ENCODE measurements at places on chromosomes 2 and 18.

DNA sequence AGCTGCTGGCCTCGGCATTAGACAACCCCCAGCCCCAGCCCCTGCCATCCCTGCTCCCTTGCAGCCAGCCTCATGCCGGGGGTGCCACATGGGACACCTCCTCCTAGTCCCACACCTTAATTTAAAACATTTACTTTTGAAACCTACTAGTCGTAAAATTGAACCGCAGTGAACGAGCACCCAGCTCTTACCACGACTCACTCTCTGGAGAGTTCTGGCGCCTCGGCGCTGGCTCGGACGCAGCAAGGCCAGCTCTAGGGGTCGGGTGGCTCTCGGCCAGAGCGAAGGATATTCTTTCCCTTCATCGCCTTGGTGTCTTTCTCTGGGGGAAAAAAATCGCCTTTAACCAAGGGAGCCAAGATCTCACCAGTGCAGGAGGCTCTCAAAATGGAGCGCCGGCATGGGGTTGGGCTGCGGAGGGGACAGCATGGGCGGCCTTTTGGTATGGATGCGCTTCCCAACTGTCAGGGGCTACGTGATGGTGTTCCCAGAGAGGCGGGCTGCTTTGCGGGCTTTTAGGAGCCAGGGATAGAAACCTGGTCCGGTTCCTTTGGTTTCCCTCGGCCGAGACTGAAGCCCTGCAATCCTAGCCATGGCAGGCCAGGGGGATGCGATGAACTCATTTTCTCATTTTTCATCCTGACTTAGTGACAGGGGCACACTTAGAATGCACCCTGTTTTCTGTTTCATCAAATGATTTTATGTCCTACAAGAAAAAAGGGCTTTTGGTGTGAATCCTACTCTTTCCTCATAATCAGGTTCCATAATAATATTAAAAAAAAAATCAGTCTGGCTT is 2.0 kb downstream of the HPCAL1 start:
- no peak for DNase-seq

- DNase-seq, result no peak
These were observed 150.7 kb upstream of the SLC14A2 start for GRCh38 chr18:45464619-45465018.

- no peak for DNase-seq
These were observed 325.9 kb downstream of the FSIP2 start for GRCh38 chr2:186064507-186064906.

- no peak for DNase-seq
These were observed 6.3 kb downstream of the TMEM127 start for GRCh38 chr2:96259497-96259921.

- no peak for DNase-seq
These were observed 523.1 kb downstream of the XIRP2 start for GRCh38 chr2:167411367-167411766.

DNA sequence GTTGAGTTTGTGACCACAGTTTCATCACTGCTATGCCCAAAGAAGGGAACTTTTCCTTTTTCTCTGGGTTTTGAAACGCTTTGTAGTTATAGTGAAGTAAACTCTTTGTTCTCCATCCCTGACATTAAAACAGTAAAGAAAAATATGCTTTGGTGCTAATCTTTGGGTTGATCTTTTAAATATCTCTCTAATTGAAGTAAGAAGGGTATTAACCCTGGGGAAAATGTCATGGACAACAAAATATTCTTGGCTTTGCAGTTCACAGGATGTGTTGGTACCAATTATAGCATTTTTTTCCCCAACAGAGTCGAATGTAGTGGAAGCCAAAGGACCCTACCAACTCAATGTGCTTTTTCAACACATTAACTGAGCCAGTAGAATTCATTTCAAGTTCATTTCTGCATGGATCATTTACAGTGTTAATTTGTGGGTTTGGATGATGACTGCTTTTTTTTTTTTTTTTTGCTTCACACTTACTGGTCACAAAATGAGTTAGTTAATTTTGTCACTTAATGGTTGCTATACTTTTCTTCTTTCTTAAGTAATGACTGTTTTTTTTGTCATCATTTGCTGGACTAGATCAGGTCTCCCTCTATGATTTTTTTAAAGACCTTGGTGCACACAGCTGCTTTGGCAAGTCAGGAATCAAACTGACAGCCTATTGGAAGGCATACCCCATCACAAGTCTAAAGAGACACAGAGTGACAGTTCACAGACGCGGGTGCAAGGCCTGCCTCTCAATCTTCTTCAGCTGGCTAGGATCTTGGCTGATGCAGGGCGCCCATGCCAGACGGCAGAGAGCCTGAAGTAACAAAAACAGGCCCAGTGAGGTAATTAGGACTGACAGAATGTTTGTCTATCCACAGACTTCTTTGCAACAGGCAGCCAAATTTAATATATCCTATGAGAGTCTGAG is 98.8 kb upstream of the MMADHC start:
- DNase-seq, result no peak

- DNase-seq, result no peak
These were observed 164.2 kb upstream of the TMEM200C start for GRCh38 chr18:6059551-6059950.

GRCh38 chr2:131036269-131036668 is 57.0 kb downstream of the FAM168B start:
- DNase-seq, result no peak

DNA sequence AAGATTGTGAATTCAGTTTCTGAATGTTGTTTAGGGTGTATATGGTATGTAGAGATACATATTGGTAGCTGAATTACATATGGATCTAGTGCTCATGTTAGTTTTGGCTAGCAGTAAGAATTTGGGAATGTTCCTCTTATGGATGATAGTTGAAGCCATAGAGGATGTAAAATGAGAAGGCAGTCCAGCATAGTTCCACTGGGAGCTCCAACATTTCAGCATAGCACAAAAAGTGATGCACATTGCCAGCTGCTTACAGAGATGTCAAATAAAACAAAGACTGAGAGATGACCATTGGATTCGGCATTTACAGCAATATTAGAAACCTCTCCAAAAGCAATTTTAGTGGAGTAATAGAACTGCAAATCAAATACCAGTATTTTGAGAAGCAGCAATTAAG is 77.4 kb downstream of the EML4 start:
- DNase-seq, result no peak

- no peak for DNase-seq
These were observed 46.7 kb downstream of the DAPL1 start for GRCh38 chr2:158841850-158842249.

DNA sequence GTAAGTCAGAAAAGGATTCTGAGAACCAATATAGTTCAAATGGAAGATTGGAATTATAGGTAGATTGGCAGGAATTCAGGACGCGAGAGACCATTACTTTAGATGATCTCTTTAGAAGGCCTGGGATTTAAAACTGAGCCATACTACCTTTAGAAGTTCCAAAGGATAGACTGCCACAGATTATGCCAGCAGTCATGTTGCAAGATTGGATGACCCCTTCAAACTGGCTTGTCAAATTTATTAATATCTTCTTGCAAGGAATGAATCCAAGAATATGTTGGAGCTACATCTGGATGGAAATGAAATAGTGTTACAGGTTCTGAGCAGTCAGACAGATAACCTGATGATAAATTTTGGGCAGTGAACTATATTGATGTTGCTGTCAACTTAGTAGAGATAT is 22.0 kb downstream of the BABAM2 start:
- no peak for DNase-seq

DNA sequence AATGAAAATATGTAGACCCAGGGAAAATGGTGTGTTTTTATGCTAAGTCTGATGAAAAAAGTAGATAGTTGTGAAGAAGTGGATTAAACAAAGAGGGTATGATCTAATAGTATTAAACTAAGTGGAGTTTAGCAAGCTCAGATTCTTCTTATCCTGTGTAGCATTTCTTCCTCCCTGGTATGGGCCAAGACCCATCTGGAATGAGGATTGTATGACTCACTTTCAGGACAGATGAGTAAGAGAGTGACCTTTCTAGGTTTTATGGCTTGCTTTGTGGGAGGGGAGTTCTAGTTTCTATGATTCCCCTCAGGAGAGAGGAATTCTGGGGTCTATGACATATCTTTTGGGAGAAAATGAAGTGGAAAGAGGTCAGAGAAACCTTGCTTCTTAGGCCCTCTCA is 550.1 kb downstream of the SPAG16 start:
- no peak for DNase-seq

- DNase-seq, result no peak
These were observed 21.0 kb downstream of the AGAP1 start for GRCh38 chr2:235514627-235515363.

DNA sequence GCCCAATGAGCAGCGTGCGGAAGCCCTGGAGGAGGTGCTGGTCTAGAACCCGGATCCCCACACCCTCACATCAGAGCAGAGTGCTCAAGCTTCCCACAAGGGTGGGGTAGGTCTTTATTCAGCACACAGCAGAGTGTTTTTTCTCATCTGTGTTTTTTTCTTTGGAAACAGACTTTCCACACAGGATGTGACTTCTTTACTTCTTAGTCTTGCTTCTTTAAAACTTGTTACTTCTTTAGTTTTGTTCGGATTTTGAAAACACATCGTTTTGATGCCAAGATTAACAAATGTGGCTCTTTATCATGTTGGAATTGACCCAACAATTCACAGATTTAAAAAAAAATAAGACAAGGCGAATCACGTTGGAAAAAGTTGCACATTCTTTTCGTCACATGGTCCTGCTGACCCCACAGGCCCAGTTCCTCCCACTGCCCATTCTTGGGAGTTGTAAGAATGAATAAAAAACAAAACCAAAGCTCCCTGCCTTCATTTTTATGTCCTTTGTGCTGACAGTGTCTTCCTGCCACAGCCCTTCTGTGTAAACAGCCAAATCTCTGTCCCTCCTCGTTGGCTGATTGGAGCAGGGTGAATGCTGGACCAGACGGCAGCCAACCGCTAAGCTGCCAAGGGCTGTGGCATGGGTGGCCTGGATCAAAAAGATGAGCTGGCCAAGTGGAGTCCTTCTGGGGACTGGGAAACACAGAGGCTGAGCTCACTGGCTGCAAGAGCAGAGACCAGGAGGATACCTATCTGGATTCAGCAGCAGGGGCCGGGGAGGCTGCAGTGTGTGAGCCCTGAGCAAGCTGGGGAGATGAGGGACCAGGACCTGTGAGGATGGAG is 81.6 kb downstream of the TWIST2 start:
- DNase-seq, result no peak

DNA sequence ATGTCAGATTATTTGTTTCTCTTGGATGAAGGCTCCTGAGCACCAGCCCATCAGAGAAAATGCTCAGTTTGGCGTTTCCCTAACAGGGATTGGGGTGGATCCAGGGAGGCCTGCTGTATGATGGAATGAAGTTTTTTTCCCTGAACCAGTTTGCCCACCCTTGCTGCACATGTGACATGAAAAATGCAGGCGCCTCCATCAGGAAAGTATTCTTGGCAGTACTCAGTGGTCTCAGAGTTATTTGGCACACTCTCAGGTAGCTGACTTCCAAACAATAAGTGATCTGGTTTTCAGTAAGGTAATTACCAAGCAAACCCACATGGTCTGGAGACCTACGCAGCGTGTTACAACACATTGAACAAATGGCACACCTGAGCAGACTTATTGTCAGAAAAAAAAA is 254.9 kb downstream of the PAX3 start:
- DNase-seq, result no peak

GRCh38 chr2:223815884-223816570 is 21.4 kb downstream of the AP1S3 start:
- no peak for DNase-seq

GRCh38 chr2:169109502-169110409 is 40.4 kb downstream of the DHRS9 start:
- no peak for DNase-seq

DNA sequence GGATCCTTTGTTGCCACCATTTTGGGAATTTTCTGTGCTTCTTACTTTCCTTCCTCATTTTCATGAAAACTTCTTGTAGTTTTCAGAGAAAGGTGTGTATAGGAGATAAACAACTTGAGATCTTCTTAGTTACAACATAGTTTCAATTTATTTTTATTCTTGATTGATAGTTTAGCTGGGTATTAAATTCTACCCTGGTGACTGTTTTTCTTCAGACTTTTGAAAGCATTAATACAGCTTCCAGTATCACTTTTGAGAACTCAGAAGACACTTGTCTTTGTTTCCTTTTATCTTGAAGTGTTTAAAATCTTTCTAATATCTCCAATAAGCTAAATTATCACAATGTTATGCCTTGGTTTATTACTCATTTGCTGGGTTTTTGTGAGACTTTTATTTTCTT is 167.5 kb upstream of the DPP10 start:
- DNase-seq, result no peak

GRCh38 chr2:40027968-40028367 is 248.9 kb upstream of the THUMPD2 start:
- no peak for DNase-seq

DNA sequence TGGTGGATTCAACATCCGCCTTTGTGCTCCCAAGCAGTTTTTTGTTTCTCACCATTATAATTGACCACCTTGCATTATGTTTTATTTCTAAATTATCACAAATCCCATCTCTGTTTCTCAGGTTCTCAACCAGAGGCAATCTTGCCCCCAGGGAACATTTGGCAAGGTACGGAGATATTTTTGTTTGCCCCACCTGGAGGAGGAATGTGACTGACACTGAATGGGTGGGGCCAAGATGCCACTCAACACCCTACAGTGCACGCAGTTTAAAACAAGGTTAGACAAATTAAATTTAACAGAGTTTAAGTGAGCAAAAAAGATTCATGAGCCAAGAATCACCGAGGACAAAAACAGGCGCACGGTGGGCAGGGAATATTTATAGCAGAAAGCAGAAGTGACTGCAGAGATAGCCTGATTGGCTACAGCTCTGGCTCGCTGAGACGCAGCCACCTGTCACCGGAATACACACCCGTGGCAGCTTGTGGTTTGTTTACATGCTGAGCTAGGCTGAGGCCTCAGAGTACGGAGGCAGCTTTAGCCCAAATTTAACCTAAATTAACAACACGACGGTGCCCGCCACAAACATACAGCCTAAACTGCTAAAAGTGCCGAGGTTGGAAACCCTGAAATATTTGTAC is 150.0 kb upstream of the ALKAL2 start:
- no peak for DNase-seq

DNA sequence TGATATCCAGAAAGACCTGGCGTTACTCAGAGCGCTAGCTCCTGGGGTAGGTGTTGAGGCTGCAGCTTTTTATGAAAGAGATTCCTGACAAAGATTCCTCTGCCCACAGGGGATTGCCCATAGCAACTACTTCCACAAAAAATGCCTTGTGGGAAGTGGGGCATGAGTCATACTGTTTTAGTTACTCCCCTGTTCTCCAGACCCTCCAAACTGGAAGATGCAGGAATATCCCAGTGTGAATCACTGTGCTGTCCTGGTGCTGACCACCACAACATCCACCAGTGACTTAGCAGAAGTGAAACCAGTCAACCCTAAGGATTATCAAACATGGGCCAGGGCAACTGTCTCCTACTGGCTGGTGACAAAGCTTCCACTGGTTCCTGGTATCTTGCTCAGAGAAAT is 61.8 kb downstream of the CDH2 start:
- DNase-seq, result no peak
